CD4-positive, alpha-beta T cell treated with Interleukin-15 for 1 hour (primary cell): ENCODE measurements at places on chromosomes 7 and 10.

GRCh38 chr7:30646154-30646553 lies 36.1 kb downstream of the CRHR2 start:
- no peak for DNase-seq

DNA sequence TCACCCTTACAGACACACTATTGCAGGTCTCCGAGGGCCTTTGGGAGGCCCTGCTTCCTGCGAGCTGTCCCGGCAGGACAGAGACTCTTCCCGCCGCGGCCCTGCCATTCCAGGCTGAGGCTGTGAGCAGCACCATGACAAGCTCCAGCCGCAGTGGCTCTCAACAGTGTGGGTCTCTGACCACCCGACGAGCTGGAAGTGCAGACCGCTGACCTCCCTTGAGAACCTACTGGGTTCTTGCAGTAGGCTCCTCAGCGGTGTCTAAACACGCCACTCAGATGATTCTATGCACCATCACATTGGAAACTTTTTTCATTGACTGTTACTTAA lies 303.4 kb downstream of the WDR37 start:
- DNase-seq: no peak

DNA sequence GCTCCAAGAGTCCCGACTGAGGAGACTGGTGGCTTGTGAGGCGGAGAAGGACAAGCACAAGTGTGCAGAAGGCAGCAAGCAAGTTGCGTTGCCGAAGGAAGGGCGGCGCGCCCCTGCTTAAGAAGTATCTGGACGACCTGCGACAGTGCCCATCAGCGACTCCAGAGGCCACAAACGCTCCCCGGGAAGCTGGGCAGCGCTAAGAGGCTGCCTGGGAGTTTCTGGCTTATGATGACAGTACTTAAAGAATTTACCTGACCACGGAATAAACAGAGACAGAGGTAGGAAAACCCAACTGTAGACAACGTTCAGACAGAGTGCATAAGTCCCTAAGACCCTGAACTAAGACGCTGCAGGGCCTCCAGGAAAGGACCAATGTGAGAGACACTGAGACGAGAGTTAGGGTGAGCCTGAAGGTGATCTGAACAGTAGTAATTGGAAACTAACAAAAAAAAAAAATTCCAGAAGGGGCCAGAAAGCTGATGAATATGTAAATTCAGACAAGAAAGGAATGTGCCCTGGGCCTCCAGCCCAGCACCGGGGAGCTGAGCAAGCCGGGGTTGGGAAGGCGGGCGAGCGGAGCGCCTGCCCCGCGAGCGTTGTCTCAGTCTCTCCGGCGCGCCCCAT lies 1.0 kb downstream of the OSBPL3 start:
- DNase-seq: no peak

DNA sequence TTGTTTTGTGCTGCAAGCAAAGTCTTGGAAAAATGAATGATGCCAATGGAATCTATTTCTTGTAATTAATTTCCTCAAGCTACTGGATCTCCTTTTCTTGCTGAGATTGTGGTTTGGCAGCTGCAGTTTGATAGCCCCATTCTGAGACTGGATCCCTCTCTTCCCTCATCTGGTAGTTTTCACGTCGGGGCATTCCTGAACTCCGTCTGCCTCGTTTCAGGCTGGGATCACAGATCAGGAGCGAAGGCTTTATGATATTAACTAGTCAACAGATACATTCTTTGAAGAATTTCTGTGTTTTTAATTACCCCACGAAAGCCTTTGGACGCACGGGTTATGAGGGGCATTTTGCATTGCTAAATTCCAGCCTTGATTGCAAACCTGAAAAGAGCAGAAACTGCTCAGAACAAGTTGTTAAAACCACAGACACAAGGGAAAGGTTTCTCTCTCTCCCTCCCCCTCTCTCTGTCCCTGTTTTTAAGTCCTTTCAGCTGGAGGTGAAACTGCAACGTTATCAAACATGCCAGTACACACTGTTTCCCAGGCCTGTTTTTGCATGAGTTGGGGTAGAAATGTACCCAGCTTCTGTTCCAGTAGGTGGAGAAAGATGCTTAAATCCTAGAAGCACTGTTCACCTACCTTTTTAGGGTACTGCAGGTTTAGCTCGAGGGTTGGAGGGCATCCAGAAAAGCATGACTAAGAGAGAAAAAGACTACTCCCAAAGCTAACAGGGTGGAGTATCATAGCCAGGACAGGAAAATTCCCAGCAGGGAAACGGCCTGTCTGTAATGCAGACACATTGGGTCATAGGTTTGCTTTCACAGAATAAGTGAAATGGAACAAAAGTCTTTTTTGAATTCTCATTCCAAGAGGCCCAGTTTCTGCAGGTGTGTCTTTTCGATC lies 124.3 kb downstream of the CUX1 start:
- DNase-seq: no peak

DNA sequence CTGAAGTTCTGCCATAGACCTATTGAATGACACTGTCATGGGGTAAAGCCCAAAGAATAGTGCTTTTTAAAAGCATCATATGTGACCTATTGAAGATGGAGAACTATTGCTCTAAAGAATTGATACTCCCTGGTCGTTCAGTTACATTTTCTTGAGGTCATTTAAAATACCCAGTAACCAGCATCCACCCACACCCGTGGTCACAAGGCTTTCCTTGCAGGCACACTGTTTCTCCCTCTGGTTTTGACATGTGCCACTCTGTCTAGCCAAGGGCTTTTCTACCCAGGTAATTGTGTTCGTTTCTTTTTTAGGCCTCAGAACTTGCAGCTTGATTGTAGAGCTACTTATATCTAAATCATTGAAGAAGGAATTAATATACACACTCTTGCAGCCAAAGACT lies 68.3 kb upstream of the LYZL2 start:
- no peak for DNase-seq
